ENCODE measurements at places on chromosomes 1 and 21.

GRCh38 chr1:225691861-225692516 is 39.1 kb upstream of the ENAH start:
- no peak for DNase-seq

DNA sequence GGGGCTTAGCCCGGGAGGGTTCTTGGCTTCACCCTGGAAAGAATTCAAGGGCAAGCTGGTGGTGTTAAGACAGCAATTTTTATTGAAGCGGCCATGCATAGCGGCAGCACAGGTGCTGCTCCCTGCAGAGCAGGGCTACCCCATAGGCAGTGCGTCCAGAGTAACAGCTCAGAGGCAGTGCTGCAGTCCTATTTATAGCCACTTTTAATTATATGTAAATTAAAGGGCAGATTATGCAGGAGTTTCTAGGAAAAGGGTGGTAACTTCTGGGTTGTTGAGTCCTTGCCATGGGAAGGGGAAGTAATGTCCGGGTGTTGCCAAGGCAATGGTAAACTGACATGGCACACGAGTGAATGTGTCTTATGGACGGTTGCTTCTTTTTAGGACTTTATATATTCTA is 57.0 kb downstream of the VPS26C start:
- DNase-seq = no peak

- DNase-seq = no peak
Observed at GRCh38 chr21:31352836-31353235, 8.8 kb upstream of the TIAM1 start.

GRCh38 chr1:206538086-206538770 is 30.9 kb downstream of the RASSF5 start:
- no peak for DNase-seq

GRCh38 chr21:29669416-29669815 is 270.4 kb downstream of the GRIK1 start:
- no peak for DNase-seq

- DNase-seq = no peak
Observed at GRCh38 chr1:5979536-5980313, 12.5 kb downstream of the NPHP4 start.

DNA sequence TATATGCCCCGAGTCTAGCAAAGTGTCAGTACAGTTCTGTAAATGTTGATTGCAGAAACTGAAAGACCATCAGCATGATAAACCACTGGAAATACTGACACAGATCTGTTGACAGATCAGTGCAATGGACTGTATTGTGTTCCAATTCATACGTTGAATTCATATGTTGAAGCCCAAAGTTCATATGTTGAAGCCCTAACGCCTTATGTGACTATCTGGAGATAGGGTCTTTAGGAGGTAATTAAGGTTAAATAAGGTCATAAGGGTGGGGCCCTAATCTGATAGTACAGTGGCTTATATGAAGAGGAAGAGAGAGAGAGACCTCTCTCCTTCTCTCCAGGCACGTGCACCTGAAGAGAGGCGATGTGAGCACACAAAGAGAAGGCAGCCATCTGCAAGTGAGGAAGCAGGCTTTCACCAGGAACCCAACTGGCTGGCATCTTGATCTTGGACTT is 144.7 kb downstream of the MRPL39 start:
- no peak for DNase-seq

DNA sequence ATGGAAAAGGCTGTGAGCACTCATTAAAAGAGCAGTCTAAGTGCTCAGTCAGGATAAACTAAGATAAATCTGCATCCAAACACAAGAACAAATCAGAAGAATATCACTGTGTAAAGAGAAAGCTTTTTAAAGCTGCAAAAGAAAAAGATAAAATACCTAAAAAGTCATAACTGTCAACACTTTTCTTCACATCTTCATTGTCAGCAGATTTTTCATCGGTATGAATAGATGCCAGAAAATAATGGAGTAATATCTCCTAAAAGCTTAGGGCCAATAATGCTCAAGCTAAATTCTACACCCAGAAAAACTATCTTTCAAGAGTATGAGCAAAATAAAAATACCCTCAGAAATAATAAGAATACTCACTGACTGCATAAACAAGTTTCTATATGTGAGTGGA is 54.0 kb upstream of the PALMD start:
- no peak for DNase-seq

DNA sequence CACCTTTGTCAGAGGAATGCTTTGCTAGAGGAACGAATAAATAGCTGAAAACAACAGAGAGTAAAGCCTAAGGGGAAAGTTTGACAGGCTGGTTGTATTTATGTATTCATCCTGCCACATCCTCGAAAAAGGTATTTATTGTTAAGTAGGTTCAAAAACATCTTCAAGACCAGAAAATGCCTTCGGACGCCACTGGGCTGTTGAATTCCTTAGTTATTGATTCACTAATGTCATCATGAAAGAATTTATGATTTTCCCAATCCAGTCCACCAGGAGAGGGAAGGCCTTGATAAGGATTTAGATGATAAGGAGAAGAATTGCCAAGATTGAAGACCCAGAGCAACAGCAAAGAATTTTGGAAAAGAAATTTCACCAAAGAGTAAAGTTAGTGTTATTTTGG is 35.2 kb upstream of the MAB21L3 start:
- no peak for DNase-seq

DNA sequence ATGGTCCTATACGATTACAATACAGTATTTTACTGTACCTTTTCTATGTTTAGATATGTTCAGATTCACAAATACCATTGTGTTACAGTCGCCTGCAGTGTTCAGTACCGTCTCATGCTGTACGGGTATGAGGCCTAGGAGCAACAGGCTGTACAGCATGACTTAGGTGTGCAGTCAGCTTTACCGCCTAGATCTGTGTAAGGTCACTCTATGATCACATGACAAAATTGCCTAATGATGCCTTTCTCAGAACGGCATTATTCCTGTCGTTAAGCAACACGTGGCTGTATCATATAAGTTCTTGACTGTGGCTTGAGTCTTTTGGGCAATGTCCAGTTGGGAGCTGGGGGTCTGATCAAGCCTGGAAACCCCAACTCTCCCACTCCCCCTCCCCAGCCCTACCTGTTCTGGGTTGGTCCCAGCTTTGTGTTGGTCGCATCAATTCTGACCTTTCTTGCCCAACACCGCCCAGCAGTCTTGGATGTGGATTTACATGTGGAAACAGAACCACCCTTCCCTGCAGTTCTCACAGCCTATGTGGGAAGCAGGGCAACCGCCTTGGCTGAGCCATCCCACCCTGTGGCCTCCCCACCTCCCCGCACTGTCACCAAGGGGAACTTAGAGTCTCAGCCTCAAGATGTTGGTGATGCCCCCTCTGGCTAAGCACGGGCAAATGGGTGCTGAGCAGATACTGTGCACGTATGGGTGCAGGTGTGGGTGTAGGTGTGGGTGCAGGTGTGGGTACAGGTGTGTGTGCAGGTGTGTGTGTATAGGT is 80.2 kb upstream of the ACTL8 start:
- no peak for DNase-seq

DNA sequence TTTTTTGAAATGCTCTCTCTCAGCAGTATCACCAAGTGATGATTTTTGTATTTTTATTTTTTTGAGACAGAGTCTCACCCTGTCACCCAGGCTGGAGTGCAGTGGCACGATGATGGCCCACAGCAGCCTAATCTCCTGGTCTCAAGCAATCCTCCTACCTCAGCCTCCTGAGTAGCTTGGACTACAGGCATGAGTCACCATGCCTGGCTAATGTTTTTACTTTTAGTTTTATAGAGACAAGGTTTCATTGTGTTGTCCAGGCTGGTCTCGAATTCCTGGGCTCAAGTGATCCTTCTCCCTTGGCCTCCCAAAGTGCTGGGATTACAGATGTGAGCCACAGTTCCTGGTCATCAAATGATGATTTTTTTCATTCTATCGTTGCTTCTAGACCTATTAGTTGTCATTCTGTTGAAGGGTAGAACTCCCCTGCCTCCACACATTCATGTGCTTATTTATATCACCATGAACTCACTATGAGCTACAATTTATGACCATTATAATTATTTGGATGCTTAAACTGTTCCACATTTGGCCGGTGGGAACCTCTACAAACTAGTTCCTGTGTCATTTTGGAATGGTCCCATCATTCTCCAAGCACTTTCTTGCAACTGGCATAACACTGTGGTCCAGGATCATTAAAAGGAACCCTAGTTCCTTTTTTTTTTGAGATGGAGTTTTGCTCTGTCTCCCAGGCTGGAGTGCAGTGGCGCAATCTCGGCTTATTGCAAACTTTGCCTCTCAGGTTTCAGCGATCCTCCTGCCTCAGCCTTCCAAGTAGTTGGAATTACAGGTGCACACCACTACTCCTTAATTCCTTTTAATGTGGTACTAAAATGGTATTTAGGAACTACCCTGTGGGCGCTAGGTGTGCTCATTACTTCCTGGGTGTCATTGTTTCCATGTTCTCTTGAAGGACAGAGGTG is 20.2 kb upstream of the TOR3A start:
- DNase-seq = no peak

- DNase-seq = no peak
Observed at GRCh38 chr1:5901841-5902240, 90.4 kb downstream of the NPHP4 start.

DNA sequence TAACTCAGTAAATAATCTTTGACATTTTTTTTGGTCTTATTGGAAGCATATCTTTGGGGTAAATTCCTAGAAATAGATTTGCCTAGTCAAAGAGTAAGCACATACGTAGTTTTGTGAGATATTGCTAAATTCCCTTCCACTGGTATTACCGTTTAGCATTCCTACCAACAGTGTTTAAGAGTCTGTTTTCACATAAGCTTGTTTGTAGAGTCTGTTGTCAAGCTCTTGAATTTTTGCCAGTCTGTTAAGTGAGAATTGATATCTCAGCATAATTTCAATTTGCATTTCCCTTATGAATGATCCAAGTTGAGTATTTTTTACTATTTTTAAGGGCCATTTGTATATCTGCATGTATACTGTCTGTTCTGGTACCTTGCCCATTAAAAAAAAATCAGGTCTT is 37.0 kb upstream of the MPC2 start:
- DNase-seq = no peak

GRCh38 chr1:218207194-218207593 is 77.9 kb upstream of the RRP15 start:
- DNase-seq = no peak

- DNase-seq = no peak
Observed at GRCh38 chr1:6281511-6282402, 20.9 kb upstream of the GPR153 start.

DNA sequence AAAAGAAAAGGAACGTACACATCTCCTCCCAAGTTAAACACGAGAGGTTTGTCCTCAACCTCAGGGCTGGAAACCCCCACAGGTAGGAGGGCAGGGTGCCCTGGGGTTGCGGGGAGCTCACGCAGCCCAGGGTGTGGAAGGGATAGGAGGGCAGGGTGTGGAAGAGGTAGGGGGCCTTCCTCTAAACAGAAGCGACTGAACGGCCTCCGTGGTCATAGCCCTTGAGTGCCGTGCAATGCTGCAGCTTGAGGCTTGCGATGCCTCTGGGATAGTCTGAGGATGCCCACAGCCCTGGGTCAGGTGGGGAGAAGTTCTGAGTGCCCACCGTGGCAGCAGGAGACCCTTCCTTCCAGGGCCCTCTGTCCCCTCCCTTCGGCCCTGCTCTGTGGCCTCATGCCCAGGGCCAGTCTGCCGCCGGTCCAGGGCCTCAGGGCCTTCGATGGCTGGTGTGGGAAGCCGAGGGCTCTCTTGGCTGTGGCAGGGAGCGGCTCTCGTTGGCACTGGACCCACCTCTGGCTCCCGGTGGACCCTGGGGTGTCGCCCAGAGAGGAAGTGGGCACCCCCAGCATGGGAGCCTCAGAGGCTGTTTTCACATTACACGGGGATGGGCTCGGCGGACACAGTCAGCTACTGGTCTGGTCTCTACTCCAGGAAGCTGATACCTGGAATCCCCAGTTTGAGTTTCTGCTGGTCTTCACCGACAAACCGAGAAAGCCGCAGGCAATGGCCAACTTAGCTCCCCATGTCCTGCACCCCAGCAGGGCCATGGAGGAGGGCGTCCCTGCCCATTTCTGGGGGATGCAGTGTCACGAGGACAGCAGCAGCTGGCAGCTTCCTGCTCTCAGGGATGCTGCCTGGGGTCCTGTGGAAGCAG is 6.4 kb upstream of the CDK11B start:
- DNase-seq = no peak

DNA sequence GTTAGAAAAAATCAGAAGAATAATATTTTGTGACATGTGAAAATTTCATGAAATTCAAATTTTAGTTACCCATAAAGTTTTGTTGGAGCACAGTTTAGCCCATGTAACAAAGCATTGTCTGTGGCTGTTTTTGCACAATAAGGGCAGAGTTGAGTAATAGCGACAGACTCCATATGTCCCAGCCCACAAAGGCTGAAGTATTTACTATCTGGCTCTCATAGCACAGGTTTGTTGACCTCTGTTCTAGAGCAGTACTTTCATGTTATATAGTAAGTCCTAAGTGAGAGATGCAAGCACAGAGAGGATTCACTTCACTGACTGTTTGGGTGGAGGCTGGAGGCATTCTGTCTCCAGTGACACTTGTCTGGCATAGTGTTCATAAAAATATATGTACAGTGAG is 6.8 kb downstream of the LAMC1 start:
- DNase-seq = no peak
